Lung (tissue), 17 donors: ENCODE measurements at places on chromosomes 1 and 21. TPM values are rescaled to one million over a fixed set of nuclear protein-coding genes. Genes with fewer than 3 reads are reported as not detected.
A peak's percentile ranks its signal among the peaks of the same experiment; 100 is the strongest.

DNA sequence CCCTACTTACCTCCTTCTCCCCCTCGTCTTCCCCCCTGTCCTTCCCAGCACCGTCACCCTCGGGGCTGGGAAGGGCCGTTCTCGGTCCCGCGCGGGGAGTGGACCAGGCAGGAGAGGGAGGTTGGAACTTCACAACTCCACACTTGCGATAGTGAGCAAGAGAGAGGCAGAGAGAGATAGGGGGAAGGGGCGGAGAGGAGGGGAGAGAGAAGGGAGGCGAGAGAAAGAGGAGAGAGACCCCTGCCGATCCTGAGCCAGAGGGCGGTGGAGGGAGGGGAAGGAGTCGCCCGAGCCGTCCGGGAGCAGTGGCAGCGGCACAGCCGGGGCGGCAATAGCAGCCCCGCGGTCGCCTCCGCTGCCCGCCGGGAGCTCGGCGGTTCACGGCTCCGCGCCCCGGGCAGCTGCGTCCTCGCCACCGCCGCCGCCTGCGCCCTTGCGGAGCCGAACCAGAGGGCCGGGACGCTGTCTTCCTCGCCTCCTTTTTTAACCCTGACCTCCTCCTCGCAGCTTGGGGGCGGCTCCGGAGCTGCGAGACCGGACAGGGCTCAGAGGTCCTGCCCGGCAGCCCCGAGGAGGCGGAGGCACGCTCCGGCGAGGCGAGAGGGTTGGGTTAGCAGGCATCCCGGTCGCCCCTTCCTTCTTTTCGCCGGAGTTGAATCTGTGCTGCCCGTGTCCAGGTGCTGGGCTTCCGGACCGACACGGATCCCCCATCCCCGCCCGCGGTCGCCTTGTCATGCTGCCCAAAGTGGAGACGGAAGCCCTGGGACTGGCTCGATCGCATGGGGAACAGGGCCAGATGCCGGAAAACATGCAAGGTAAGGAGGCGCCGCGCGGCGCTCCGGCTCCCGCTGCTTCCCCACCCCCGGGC lies 11.7 kb downstream of the NR5A2 start:
- no peak overlapping the region for H3K27ac ChIP-seq
- peak; percentile 50 for DNase-seq
- H3K36me3 ChIP-seq, result no peaks in the 10 kb centered on the region
- peak overlapping the region; percentile 55 for H3K4me3 ChIP-seq

Gene AADACL3
- not detected for total RNA-seq

Gene HSD3B2
- 1.6 TPM for total RNA-seq

- peak; percentile 47 for DNase-seq
- H3K36me3 ChIP-seq, result no peaks in the 10 kb centered on the region
- peak within 1 kb of the TSS; percentile 39 for H3K27ac ChIP-seq
These were observed at the start of gene SLC2A5 for GRCh38 chr1:9069326-9070100. Gene SLC2A5 (minus strand): TSS chr1:9069635. CDS start chr1:9069536, 99 bp downstream.

Gene OR14K1
- not detected for total RNA-seq

DNA sequence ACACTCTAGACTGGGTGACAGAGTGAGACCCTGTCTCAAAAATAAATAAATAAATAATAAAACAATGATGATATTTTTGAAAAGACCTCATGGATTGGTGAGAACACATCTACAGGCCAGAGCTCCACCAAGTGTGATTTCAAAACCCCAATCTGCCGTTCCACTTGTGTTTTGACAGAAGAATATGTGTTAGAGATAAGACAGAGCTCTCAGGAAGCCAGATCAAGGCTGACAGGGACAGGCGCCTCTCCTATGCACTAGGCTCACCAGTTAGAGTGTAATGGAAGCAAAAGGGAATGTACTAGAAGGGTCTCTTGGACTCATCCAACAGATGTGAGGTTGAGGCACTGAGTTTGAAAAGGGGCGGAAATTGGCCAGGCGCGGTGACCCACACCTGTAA lies 110.7 kb upstream of the ERRFI1 start:
- no peaks in the 10 kb centered on the region for H3K27me3 ChIP-seq
- no peak overlapping the region for H3K27ac ChIP-seq
- DNase-seq, result no peak

Gene ALDH4A1
- total RNA-seq, result 6.4 TPM

GRCh38 chr1:153978274-153978909 lies 918 bp upstream of the JTB start:
- peaks cover 22% of the 10 kb centered on the region for H3K36me3 ChIP-seq
- DNase-seq, result no peak
- H3K27me3 ChIP-seq, result no peaks in the 10 kb centered on the region
- H3K4me3 ChIP-seq, result no peak overlapping the region
- no peak overlapping the region for H3K27ac ChIP-seq

Gene LENEP
- total RNA-seq, result not detected

DNA sequence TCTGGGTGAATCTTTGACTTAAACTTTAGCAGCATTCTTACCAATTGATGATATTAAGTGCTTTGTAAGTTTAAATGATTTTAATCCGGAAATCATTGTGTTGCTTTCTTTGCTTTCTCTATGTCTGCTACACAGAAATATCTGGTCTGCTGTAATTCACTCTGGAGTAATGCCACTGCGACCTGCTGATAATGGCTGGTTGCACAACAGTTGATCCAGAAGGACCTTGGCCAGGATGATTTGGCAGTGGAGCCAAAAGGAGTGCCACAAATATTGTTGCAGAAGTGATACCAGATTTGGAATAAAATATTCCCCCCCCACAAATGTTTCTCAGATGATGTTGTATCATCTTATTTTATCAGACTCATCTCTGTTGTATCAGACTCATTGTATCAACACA lies 2063.9 kb downstream of the MRPL39 start:
- no peak overlapping the region for H3K4me3 ChIP-seq
- no peaks in the 10 kb centered on the region for H3K4me1 ChIP-seq
- no peaks in the 10 kb centered on the region for H3K27me3 ChIP-seq
- no peak for DNase-seq

Gene LMOD1
- total RNA-seq, result 25.1 TPM

Gene PTGFR
- total RNA-seq, result 1.2 TPM

DNA sequence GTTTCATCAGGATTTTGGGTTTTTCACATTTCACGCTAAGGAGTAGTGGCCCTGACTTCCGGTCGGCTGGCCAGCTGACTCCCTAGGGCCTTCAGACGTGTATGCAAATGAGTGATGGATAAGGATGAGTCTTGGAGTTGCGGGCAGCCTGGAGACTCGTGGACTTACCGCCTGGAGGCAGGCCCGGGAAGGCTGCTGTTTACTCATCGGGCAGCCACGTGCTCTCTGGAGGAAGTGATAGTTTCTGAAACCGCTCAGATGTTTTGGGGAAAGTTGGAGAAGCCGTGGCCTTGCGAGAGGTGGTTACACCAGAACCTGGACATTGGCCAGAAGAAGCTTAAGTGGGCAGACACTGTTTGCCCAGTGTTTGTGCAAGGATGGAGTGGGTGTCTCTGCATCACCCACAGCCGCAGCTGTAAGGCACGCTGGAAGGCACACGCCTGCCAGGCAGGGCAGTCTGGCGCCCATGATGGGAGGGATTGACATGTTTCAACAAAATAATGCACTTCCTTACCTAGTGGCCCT lies 23.1 kb upstream of the TNFRSF1B start:
- DNase-seq, result peak; percentile 50
- no peak overlapping the region for H3K4me3 ChIP-seq
- no peaks in the 10 kb centered on the region for H3K4me1 ChIP-seq

- no peaks in the 10 kb centered on the region for H3K27me3 ChIP-seq
- no peaks in the 10 kb centered on the region for H3K36me3 ChIP-seq
- no peak overlapping the region for H3K27ac ChIP-seq
- no peak for DNase-seq
- no peaks in the 10 kb centered on the region for H3K4me1 ChIP-seq
These were observed 22.3 kb upstream of the ABCA4 start for GRCh38 chr1:94143173-94143808.

DNA sequence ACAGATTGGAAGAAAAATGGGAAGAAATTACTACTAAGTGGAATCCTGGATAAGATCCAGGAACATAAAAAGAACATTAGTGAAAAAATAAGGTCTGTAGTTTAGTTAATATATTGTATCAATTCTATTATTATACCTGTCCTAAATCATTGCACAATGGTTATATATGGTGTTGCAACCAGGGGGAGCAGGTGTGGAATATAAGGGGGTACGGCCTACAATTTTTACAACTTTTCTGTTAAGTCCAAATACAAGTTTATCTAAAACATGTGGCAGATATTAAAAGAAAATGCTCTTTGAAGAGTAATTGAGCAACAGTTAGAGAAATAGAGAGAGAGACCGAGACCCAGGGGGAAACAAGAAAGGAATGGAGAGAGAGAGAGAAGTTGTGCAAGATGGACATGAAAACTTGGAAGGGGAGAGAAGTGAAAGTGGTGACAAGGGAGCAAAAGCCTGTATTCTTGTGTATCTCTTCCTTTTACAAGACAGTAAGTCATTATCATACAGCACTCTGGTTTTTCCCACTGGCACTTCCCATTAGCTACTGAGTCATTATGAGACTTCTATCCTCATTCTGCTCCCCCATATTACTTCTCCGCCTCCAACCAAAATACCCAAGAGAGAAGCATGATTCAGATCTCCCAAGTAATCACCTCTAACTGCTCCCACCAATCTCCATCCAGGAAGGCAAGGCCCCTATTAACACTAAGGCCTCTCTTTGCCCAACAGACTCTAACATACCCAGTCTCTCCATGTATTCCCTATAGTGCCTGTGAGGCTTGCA lies 22.3 kb upstream of the TRAF3IP3 start:
- no peaks in the 10 kb centered on the region for H3K27me3 ChIP-seq
- H3K4me1 ChIP-seq, result peaks cover 9% of the 10 kb centered on the region
- H3K4me3 ChIP-seq, result no peak overlapping the region
- H3K27ac ChIP-seq, result no peak overlapping the region
- no peak for DNase-seq

- H3K4me3 ChIP-seq, result no peak overlapping the region
- H3K36me3 ChIP-seq, result no peaks in the 10 kb centered on the region
- peaks cover 9% of the 10 kb centered on the region for H3K27me3 ChIP-seq
- H3K4me1 ChIP-seq, result no peaks in the 10 kb centered on the region
- DNase-seq, result no peak
- H3K27ac ChIP-seq, result no peak overlapping the region
These were observed 20.9 kb upstream of the MAN1A2 start for GRCh38 chr1:117346206-117346928.

DNA sequence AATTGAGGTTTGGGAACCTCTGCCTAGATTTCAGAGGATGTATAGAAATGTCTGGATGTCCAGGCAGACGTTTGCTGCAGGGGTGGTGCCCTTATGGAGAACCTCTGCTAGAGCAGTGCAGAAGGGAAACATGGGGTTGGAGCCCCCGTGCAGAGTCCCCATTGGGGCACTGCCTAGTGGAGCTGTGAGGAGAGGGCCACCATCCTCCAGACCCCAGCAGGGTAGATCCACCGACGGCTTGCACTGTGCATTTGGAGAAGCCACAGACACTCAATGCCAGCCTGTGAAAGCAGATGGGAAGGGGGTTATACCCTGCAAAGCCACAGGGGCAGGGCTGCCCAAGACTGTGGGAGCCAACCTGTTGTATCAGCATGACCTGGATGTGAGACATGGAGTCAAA lies 354.6 kb downstream of the ZNF326 start:
- no peaks in the 10 kb centered on the region for H3K27me3 ChIP-seq
- DNase-seq, result no peak
- H3K27ac ChIP-seq, result no peak overlapping the region
- H3K36me3 ChIP-seq, result no peaks in the 10 kb centered on the region
- no peak overlapping the region for H3K4me3 ChIP-seq

DNA sequence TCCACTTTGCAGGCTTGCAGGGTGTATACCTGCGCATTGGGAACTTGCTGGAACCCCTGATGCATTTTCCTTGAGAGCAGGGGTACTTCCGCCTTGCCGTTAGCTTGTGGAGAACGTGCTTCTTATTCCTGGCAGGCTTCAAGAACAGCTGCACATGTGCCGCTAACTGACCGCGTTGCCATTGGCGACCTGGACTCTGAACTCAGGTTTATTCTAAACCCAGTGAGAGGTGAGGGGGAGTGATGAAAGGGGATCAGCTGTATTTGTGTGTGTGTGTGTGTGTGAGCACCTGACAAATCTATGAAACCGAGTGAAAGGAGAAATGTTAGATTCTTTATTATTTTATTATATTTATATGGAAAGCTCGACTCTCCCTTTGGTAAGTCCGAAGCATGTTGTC lies 128.6 kb downstream of the HUNK start:
- H3K27ac ChIP-seq, result no peak overlapping the region
- no peaks in the 10 kb centered on the region for H3K27me3 ChIP-seq
- no peak overlapping the region for H3K4me3 ChIP-seq

- DNase-seq, result peak; percentile 19
- no peaks in the 10 kb centered on the region for H3K27me3 ChIP-seq
- no peak overlapping the region for H3K27ac ChIP-seq
- no peak overlapping the region for H3K4me3 ChIP-seq
- no peaks in the 10 kb centered on the region for H3K36me3 ChIP-seq
These were observed 100.6 kb upstream of the VAMP3 start for GRCh38 chr1:7670334-7671145.

- H3K27me3 ChIP-seq, result no peaks in the 10 kb centered on the region
- H3K4me1 ChIP-seq, result no peaks in the 10 kb centered on the region
- no peaks in the 10 kb centered on the region for H3K36me3 ChIP-seq
- H3K4me3 ChIP-seq, result no peak overlapping the region
These were observed 34.6 kb upstream of the PIGC start for GRCh38 chr1:172478485-172478884.

- H3K27me3 ChIP-seq, result no peaks in the 10 kb centered on the region
- H3K4me1 ChIP-seq, result no peaks in the 10 kb centered on the region
- peaks cover 4% of the 10 kb centered on the region for H3K36me3 ChIP-seq
- DNase-seq, result no peak
- no peak overlapping the region for H3K4me3 ChIP-seq
These were observed 25.7 kb downstream of the CNST start for GRCh38 chr1:246591958-246592357.

GRCh38 chr1:59266180-59266926 lies 30.5 kb upstream of the FGGY start:
- no peak overlapping the region for H3K4me3 ChIP-seq
- H3K27me3 ChIP-seq, result no peaks in the 10 kb centered on the region
- H3K4me1 ChIP-seq, result no peaks in the 10 kb centered on the region
- H3K27ac ChIP-seq, result no peak overlapping the region
- DNase-seq, result peak; percentile 19

DNA sequence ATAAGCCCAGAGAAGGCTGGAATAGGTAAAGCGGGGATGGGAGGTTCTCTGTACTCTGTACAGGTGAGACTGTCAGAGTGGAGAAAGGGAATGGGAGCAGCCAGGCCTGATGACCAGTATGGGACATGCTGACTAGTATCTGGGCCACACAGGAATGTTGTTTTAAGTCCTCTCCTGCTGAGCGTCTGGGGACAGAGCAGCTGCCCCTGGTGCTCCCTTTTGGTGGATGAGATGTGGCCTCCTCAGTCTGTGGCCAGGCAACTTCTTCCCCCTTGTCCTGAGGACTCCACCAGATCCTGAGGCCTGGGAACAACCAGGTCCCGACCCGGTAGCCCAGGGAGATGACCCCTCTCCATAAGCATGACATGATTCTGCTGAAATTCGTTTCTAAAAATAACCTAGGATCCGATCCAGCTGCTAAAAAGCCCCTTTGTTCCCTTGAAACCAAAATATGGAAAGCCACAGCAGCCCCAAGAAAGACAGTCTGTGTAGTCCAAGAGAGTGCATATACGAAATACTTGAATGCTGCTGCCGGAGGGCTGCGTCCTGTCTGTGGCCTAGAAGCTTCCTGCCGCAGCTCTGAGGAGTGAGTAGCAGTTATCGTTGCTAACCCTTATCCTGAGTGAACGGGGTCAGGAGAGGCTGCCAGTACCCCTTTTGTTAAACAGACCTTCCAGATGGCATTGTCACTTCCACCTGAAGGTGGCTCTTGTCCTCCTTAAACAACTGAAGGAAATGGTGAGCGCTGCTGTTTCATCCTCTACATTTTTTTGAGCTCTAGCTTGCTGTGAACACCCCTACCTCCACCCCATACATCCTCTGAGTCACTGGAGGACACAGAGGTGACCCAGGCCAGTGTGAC lies 47.1 kb downstream of the ATP2B4 start:
- no peaks in the 10 kb centered on the region for H3K36me3 ChIP-seq
- H3K27ac ChIP-seq, result peak overlapping the region; percentile 94
- peaks cover 43% of the 10 kb centered on the region for H3K4me1 ChIP-seq
- peak; percentile 78 for DNase-seq
- H3K27me3 ChIP-seq, result no peaks in the 10 kb centered on the region

Gene PRAMEF4
- not detected for total RNA-seq
